Neural progenitor cell (in vitro differentiated cells): ENCODE measurements at places on chromosomes 12 and 14.

DNA sequence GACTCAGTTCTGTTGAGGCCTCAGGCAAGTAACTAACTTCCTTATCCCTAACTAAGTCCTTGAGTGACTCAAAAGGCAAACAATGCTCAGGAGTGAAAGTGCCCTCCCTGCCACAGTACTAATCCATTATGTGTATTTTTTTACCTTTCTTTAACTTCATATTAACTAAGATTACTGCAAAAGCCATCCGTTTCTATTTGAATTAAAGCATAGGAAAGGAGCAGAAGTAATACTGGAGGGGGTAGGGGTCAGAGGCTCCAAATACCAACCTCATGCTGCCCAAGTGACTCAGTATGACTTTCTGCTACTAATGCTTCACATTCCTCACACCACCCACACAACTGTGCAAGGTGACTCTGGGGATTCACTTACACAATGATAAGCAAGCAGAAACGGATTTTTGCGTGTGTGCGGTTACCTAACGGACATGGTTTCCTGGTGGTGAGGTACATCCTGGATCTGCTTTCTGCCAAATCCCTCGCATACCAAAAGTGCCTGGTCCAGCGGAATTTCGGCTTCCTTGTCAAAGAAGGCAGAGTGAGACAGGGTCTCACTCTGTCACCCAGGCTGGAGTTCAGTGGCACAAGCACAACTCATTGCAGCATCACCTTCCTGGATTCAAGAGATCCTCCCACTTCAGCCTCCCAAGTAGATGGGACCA lies 25.1 kb downstream of the MOK start:
- peak; percentile 2 for DNase-seq

GRCh38 chr12:123917337-123917850 lies 55.2 kb downstream of the CCDC92 start:
- DNase-seq, result no peak

DNA sequence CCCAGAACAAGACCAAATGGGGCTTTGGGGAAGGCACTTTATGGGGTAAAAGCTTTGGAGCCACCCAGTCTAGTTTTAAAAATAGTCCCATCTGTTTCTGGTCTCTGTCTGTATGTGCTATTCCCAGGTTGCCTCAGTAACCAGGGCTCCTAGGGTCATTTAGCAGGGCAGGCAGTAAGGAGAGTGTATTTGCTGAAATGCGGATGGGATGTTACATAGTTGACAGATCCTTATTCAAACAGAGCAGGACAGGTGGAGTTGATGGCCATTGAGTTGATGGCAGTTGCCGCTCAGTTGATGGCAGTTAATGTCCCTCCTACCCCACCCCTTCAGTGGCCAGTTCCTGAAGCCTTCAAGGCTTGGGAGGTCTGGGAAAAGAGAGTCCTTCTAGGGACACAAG lies 4.6 kb downstream of the ZC3H10 start:
- DNase-seq, result no peak

DNA sequence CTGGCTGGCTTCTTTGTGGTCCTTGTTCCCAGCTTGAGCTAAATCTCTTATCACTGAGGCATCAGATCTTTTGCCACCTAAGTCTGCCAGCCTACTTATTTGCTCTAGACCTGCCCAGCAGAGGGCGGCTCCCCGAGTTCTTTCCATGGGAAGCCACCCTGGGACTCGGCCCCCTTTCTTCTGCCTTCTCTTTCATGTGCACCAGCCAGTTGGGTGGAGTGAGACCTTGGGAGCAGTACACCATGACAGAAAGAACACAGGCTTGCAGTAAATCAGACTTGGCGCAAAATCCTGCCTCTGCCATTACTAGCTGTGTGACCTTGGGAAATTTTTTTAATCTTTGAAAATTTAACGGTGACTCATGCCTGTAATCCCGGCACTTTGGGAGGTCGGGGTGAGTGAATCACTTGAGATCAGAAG lies 7.4 kb downstream of the SMAGP start:
- DNase-seq, result peak; percentile 51

DNA sequence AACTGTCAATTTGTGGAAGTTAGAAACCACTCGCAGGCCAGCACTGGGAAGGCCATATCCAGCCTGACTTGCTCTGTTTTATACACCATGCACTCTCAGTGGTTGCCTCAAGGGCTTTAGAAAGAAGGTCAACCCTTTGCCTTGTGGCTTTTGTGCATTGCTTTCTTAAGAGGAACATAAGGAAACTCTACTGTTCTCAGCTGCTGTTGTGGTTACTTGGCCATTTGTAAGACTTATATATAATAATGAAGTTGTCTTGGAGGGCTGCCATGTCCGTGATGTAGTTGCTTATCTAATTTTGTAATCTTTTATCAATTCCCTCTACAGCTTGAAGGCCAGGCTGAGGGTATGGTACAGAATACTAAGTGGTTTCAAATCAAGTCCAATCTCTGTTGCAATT lies 637.8 kb downstream of the DIO2 start:
- DNase-seq, result no peak

DNA sequence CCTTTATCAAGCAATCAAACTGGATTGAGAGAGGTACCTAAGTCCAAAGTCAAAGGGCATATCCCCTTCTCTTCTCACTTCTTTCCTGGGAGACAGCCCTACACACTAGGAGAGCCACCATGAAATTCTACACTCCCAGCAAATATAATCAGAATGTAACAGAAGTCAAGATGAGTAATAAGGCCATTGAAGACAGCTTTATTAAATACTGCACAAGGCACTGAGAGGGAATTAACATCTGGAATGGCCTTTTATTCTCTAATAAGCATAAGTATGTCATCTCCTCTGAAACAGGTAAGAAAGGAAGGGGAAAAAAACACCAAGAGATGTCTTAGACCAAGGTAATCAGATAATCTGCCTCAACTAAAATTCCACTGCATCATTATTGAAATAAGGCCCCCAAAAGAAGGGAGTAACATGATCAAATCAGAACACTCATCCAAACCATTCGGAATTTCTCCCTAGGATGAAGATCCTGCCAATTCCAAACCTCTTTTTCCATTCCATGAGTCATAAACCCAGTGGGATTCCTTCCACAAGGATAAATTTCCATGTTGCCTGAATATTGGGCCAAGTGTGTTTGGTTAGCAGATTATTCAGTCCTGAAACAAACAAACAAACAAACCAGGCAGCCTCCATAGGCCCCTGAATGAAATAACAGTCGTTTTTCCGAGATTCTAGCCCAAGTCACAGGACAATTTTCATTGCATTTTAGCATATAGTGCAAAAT lies 19.9 kb downstream of the SLC35F4 start:
- DNase-seq, result no peak

- peak; percentile 52 for DNase-seq
Observed at GRCh38 chr14:99803803-99804202, 10.6 kb downstream of the EML1 start.

DNA sequence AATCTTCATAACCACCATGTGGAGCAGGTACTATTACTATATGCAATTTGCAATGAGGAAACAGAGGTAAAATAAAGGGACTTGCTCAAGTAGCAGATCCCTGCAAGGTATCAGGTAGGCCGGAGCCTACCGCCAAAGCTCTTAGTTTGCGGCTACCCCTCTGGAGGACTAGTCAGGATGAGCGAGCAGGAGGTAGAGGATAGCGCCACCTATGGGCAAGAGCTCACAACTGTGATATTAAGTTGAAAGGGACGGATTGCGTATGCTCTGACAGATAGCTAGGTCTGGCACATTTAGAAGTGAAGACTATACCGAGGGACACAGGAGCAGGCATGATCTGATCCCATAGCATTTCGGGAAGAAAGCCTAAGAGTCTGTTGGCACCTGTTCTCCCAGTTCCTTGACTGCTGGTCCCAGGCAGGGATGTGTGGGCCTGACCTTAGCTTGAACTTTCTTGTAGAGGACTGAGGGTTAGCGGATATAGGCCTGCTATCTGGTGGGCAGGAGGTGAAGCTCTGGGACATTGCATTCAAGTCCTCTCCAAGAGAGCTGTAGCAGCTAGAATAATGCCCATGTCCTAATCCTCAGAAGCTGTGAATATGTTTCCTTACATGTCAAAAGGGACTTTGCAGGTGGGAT lies 48.0 kb downstream of the SLC17A8 start:
- DNase-seq, result peak; percentile 90
